Activated T-helper 1 cell treated with anti-CD3 and anti-CD28 coated beads, Interleukin-12 subunit alpha, Interleukin-12 subunit beta, Interleukin-2, Interleukin-4 antibody, amounts not matched to agents 30 ng/mL and 10 ng/mL and 1 ng/mL, durations not matched to agents 14 hours and 24 hours and 36 hours (primary cell): ENCODE measurements at places on chromosomes 7 and 10. TPM values are rescaled to one million over a fixed set of nuclear protein-coding genes. Genes with fewer than 3 reads are reported as not detected.

- no peak for DNase-seq
These were observed 4.6 kb downstream of the REPIN1 start for GRCh38 chr7:150373049-150373801.

DNA sequence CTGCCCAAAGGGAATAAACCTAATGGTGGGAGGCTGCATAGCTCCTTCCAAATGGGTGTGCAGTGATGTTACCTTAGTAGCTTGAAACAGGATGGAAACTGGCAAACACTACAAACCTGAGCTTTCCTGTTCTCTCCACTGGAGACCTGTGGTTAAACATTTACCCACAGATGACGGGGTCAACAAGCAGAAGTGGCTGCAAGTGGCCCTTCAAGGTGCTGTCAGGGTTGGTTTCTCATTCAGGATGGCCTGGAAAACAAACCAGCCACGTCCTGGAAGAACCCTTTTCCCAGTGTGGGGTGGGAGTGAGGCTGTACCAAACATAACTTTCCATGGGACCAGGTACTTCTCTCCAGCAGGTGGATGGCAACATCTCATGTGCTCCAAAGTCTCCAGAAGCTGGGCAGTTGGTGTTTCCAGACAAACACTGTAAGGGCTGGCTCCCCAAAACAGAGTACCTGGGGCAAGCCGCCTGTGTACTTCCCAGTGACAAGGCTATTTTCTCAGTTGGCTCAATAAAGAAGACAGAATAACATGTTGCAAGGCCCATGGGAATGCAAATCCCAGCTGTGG lies 67.5 kb downstream of the DNAJB9 start:
- no peak for DNase-seq

GRCh38 chr7:111532625-111533024 lies 29.7 kb downstream of the IMMP2L start:
- no peak for DNase-seq

The POU6F2 gene
- not detected in 2 replicates for total RNA-seq

The SLC18A2 gene
- not detected in 2 replicates for total RNA-seq

The CRPPA gene
- 0.91 and 1.1 TPM in 2 replicates for total RNA-seq

The MSANTD7 gene
- 26.7 and 29.6 TPM in 2 replicates for total RNA-seq
